ENCODE measurements at places on chromosomes 3 and 15.

- DNase-seq, result peak; percentile 15
Measured at GRCh38 chr3:23991683-23992628, 46.9 kb downstream of the NR1D2 start.

- DNase-seq, result peak; percentile 57
Measured at GRCh38 chr3:15638891-15639262, 37.3 kb downstream of the BTD start.

- no peak for DNase-seq
Measured at GRCh38 chr3:123338620-123339061, 110.2 kb downstream of the ADCY5 start.

DNA sequence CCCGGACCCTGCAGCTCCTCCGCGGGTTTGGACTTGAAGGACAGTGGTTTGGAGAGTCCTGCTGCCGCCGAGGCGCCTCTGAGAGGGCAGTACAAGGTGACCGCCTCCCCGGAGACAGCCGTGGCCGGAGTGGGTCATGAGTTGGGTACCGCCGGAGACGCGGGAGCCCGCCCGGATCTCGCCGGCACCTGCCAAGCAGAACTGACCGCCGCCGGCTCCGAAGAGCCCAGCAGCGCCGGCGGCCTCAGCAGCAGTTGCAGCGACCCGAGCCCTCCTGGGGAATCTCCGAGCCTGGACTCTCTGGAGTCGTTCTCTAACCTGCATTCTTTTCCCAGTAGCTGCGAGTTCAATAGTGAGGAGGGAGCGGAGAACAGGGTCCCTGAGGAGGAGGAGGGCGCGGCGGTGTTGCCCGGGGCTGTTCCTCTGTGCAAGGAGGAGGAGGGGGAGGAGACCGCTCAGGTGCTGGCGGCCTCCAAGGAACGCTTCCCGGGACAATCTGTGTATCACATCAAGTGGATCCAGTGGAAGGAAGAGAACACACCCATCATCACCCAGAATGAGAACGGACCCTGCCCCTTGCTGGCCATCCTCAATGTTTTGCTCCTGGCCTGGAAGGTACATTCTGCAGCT lies 634 bp downstream of the MINDY2 start:
- no peak for DNase-seq

- peak; percentile 74 for DNase-seq
Measured at GRCh38 chr3:148924562-148924961, 59.5 kb downstream of the CPA3 start.

DNA sequence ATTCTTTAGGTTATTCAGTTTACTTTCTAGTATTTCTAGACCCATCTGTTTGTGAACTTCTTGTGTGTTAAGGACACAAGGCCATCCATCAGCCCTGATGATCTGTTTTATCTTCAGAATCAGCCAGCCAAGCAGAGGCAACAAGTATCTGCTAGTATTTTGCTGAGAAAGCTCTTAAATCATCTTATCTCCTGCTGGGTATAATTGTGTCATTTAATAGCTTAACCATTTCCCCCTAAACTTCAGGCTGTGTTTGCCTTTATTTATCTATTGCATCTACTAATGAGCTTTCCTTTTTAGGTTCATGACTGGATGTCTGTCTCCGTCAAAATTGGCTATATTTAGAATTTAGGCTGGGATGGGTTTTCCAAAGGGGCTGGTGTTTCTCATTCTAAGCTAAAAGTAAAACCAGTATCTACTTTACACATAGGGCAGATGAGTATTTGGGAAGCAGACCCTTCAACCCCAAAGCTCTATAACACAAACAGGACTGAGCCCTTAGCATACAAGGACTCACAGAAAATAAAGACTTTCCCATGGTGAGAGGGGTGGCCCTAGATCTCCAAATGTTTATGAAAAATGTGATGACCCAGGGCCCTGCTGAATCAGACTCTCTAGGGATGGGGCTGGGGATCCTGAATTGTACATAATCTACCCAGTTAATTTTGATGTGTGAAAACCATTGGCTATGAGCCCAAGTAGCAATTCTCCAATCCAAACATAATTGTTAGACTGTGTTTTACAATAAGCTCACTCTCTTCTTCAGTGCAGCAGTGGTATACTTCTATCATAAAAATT lies 65.3 kb upstream of the PSMD6 start:
- DNase-seq, result peak; percentile 51

DNA sequence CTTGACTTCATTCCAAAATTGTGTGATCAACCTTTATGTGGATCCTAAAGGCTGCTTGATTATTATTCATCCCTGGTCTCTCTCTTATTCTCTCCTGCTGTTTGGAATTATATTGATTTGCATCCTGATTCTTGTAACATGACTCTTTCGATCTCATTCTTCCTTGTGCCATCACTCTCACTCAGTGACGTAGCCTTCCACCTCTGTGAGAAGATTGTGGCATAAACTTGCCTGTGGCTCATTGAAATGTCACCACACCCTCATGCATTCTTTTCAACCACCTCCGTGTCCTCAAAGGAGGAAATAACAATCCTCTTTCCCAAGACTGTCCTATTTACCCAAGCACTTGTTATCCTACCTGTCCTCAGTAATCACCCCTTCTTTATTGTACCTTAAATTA lies 41.3 kb upstream of the GCNT3 start:
- no peak for DNase-seq

GRCh38 chr15:85710340-85710842 lies 84.3 kb downstream of the KLHL25 start:
- no peak for DNase-seq

DNA sequence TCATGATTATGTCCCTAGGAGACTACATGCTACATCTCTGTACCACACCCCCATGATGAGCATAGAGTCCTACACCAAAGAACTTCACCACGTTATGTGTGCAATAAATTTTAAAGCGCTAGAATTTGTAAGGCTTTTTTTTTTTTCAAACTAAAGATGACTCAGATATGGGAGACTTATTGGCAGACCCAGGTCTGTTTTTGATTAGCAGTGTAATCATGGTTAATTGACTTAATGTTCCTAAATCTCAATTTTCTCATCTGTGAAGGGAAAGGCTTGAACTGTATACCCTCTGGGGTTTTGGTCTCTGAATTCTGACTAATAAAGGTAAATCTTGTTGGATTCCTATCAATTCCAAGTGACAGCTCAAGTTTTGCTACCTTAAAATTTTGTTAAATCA lies 26.4 kb downstream of the ABI3BP start:
- DNase-seq, result peak; percentile 45

- peak; percentile 80 for DNase-seq
Measured at GRCh38 chr3:72887705-72888545, at the start of gene GXYLT2. GXYLT2 (plus strand) TSS chr3:72888046; CDS start chr3:72888234, 188 bp downstream.

DNA sequence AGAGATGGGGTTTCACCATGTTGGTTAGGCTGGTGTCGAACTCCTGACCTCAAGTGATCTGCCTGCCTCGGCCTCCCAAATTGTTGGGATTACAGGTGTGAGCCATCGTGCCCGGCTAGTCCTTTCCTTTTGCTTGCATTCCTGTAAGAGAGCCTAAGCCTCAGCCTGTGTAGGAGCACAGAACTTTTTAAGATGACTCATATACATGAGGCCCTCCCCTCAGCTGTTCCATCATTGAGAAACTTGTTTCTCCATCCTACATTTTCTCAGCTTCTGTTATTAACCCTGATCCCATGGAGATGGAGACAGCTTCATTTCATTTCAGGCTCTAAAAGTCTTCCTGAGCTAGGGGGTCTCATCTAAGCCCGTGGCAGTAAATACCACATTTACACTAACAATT lies 123.3 kb downstream of the PLOD2 start:
- DNase-seq, result peak; percentile 9

- no peak for DNase-seq
Measured at GRCh38 chr3:190537146-190537545, 23.3 kb downstream of the IL1RAP start.

- DNase-seq, result peak; percentile 64
Measured at GRCh38 chr3:115226844-115227445, 79.9 kb upstream of the ZBTB20 start.

- peak; percentile 71 for DNase-seq
Measured at GRCh38 chr3:193857996-193858395, 265.0 kb downstream of the OPA1 start.

- DNase-seq, result no peak
Measured at GRCh38 chr15:48089702-48090101, 31.1 kb upstream of the SLC24A5 start.

DNA sequence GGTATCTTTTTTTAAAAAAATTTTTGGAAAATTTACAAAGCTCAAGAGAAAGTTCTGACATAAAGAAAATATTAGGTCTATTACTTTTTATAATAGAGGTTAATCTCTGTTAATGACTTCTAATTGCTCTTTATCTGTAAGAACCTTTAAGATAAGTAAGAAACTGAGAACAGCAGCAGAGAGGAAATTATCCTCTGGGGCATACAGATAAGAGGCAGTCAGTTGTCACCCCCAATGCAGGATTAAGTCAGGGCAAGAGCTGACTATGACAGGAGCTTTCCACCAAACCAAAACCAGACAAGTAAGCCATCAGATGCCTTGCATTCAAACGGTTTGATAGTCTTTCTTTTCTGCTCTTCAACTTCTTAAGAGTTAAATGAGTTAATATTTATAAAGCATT lies 149.0 kb downstream of the GSK3B start:
- no peak for DNase-seq

GRCh38 chr3:88434001-88434400 lies 284.2 kb downstream of the C3orf38 start:
- no peak for DNase-seq

DNA sequence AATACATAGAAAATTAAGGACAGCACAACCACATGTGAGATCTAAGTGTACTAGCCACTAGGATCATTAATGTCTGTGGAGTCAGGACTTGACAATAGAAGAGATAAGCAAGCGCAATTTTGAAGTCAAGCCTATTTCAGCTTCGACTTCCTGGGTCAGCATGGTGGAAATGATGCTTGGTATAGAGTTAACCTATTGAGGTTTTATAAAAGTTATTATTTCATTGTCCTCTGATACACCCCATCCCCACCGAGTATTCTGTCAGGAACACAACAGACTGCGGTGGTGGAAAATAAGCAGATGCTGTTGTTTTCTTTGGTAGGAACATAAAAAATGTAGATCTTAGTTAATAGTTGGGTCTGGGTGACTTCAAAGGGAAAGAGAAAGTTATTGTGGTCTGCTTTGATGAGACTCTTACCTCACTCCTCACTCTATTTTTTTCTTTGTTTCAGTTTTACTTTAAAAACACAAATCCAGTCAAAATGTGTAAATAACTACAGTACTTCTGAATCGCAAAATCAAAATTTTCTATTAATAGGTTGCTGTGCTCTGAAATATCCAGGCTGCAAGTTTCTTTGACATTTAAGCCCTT lies 82.1 kb downstream of the IL5RA start:
- DNase-seq, result no peak

- DNase-seq, result no peak
Measured at GRCh38 chr3:5427021-5427420, 239.5 kb downstream of the EDEM1 start.

DNA sequence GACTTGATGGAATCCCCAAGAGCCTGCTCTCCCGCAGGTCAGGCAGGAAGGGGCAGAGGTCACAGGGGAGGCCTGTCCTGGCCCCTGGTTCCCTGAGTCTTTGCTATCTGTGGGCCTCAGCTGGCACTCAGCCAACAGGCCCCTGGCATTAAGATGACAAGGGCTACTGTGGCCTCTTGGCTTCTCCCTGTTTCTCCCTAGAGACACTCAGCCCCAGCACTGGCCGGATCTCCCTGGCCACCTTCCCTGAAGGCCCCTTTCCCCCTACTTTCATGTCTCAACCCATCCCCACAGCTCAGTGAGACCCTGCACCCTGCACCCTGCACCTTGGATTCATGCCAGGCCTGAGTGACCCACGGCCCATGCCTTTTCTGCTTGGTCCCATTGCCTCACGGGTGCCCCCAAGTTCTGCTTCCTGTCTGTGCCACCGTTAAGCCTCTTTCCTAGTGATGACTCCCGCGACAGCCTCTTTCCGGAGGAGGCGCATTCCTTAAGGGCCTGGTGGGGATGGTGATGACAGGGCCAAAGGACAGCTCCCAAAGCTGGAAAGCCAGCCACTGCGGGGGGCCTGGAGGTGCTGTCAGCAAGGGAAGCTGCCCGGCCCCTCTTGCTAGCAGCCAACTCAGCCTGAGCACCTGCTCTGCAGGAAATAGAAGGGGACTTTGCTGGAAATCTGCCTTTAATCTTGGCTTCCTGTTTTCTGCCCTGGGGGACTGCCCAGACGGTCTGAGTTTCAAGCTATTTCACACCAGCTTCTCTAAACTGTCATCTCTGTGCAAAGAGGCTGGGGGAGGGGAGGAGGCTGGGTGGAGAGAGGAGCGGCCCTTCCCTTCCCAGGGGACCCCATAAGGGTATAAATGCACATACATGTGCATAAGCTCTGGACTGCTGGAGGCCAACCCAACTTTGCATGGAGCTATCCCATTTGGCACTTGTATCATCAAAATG lies 4.8 kb upstream of the CSK start:
- DNase-seq, result peak; percentile 74

GRCh38 chr3:188124184-188124583 lies 29.8 kb upstream of the LPP start:
- peak; percentile 67 for DNase-seq

GRCh38 chr3:178971614-178972013 lies 100.0 kb downstream of the ZMAT3 start:
- no peak for DNase-seq

DNA sequence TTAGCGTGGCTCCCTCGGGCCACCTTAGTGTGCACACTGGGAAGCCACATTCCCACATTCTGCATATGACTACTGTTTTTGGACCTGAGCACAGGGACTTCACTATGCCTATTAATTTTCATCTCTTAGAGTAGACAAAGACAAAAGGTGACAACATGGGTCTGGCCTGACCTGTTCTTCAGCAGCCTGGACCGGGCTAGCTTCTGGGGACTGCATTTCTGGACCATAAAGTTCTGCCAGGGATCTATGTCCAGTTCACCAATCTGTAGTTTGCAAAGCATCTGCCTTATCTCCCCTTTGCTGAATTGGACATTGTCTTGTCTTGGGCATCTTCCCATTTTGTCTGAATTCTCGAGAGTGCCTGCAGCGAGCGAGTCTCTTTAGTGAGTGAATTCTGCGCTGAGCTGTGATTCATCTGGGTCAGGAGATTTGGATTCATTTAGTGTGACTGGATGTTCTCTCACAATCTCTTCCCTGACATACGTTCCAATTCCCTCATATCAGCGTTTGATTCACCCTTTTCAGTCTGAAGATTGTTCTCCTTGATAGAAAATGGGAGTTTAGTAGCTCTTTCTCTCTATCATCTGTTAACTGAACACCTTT lies 112.2 kb upstream of the PLXNA1 start:
- no peak for DNase-seq

DNA sequence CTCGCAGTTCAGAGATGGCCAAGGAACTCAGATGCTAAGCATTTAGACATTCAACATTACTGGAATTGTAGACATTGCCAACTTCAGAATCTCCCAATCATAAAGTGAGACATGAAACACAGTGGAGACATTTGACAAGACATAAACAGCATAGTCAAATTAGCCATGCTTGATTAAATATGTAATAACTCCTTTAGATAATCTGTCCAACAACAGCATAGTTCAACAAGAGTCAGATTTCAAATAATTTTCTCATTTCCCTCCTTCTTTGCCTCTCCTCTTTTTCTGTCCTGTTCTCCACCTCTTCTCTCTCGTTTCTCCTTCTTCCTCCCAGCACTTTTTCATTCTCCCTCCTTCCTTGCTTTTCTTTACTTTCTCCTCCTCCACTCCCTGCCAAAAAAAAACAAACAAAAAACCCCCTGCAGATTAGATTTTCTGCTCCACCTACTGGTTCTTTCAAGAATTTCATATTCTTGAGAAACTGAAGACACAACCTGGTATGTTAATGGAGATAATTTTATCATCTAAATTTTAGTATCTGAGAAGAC lies 20.2 kb downstream of the CPOX start:
- peak; percentile 51 for DNase-seq
